GM12878 (cell line): ENCODE measurements at places on chromosomes 16 and 17. TPM values are rescaled to one million over a fixed set of nuclear protein-coding genes. Genes with fewer than 3 reads are reported as not detected.

DNA sequence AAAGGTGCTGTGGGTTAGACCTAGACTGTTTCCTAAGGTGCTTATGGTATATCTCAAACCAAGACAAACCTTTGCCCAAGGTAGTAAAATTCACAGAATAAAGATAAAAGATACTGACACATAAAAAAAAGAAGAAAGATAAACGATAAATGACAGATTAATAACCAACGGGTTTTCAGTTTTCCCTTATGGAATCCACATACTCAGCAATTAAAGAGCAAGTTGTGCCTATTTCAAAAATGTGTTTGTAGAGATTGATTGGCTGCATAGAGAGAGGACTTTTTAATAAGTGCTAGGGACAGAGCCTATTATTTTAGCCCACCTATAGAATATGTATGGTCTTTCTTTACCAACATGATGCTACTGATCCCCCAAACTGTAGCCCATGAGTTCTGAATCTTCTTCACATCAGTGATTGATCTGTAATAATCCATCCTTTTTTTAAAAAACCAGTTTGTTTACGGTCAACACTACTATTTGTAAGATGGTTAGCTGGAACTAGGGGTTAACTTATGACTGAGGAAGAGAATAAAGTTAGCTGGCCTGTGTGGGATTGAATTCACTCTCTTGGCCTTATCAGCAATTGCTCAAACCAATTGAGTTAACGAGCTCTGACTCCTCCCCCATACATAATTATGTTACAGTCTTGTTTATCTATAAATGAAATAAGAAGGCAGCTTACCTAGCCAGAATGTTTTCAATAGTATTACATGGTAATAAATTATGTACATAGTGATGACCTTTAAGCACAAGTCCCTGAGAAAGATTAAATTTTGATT lies 53.8 kb downstream of the SNX11 start:
- H3K4me3 ChIP-seq = no peak overlapping the region
- no peak overlapping the region for H3K27ac ChIP-seq
- no peaks in the 10 kb centered on the region for H3K27me3 ChIP-seq

DNA sequence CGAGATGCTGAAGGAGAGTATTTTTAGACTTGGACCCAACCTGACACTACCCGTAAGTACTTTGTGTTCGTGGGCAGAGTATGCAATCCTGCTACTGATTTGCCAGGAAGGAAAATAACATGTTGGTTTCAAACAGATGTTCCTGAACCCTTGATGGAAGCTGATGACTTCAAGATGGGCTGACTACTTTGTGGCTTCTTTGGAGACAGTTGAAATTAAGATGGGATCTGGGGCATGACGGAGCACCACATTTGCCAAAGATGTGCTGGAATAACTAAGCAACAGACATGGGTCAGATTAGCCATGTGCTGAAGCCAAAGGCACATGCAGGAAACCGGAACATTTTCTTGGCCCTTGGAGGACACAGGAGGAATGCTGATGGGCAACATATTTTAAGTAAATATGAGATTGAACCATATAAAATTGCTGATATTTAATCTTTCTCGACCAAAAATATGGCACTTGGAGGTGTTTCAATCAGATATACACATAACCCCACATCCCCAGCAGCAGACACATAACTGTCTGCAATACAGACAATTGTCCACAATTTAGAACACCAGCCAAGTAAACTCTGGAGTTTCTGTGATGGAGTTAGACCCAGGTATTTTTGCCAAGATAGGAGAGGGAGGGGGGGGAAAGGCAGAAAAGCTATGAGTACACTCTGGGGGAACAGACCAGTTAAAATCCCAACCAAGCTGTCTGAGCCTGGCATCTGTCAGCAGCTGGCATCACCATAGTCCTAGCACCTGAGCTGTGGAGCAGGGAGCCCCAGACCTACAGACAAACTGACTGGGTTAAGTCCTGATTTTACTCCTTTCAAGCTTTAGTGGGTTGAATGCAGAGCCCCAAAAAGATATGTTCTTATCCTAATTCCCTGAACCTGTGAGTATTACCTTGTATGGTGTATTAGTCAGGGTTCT lies 329.4 kb upstream of the CDH5 start:
- no peak for DNase-seq
- no peaks in the 10 kb centered on the region for H3K27me3 ChIP-seq
- no peak overlapping the region for H3K27ac ChIP-seq
- no peaks in the 10 kb centered on the region for H3K36me3 ChIP-seq

DNA sequence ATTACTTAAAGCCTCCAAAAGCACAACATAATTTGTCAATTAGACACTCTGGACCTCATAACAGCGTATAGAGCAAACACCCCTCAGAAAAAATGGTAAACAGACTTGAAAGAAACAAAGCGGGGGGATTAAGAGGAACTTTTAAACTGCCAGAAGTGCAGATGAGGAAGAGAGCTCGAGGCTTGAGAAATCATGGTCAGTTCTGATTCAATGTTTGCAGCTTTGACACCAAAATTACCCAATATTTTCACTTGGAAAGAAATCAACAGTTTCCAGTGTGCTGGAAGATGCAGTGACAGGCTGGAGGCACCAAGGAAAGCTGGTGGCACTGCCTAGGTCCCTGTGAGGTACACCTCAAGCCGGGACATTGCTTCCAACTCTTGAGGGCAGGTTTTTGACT lies 180.9 kb upstream of the TOX3 start:
- no peaks in the 10 kb centered on the region for H3K27me3 ChIP-seq
- H3K36me3 ChIP-seq = no peaks in the 10 kb centered on the region
- H3K27ac ChIP-seq = no peak overlapping the region
- H3K4me3 ChIP-seq = no peak overlapping the region
- no peak for DNase-seq

DNA sequence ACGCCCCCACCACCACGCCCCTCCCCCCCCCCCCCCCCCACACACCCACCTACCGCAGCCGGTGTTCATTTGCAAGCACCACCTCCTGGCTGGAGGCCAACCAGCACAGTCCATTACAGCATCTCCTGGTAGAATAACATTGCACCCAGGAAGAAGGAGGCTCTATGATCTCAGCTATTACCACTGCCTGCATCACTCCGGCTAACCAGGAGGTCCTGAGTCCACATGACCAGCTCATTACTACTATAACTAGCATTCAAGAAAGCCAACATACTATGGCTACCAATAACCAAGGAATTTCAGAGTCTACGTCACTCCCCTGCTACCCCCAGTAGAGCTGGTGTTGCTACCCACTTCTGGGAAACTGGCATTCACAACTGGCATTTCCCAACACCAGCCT lies 81.1 kb upstream of the ALOX12 start:
- no peaks in the 10 kb centered on the region for H3K36me3 ChIP-seq
- no peak overlapping the region for H3K27ac ChIP-seq
- DNase-seq = no peak
- H3K4me3 ChIP-seq = no peak overlapping the region
- H3K27me3 ChIP-seq = no peaks in the 10 kb centered on the region

GRCh38 chr17:49928837-49929475 lies 40.0 kb upstream of the DLX4 start:
- H3K36me3 ChIP-seq = no peaks in the 10 kb centered on the region
- DNase-seq = no peak
- peaks cover 6% of the 10 kb centered on the region for H3K27me3 ChIP-seq
- H3K27ac ChIP-seq = no peak overlapping the region

DNA sequence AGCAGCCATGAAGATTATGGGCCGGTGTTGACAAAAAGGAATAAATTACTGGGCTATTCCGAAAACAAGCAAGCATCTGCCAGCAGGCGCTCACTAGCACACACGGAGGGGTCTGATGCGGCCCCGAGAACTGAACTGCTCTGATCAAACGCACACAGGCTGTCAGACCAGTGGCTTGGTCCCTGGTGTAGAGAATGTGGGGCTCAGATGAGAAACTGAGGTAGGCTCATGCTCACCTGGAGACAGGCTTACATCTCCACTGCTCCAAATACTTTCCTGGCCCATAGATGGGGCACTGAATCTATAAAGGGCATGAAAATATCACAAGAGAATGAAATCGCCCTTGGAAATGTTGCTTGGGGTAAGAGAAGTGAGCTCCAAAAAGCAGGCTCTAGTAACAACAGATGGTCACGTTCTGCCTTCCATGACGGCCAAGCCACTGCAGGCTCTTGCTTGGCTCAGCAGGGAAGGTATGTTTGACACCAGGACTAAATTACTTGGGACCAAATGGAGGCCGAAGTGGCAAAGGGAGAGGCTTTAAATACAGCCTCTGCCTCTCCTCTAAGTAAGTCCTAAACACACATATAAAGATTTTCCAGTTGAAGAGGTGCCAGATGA lies 5.4 kb downstream of the ABR start:
- H3K4me1 ChIP-seq = peaks cover 10% of the 10 kb centered on the region
- no peaks in the 10 kb centered on the region; the same call in 1 of the 2 replicates for H3K36me3 ChIP-seq
- no peak overlapping the region for H3K4me3 ChIP-seq
- no peaks in the 10 kb centered on the region for H3K27me3 ChIP-seq

DNA sequence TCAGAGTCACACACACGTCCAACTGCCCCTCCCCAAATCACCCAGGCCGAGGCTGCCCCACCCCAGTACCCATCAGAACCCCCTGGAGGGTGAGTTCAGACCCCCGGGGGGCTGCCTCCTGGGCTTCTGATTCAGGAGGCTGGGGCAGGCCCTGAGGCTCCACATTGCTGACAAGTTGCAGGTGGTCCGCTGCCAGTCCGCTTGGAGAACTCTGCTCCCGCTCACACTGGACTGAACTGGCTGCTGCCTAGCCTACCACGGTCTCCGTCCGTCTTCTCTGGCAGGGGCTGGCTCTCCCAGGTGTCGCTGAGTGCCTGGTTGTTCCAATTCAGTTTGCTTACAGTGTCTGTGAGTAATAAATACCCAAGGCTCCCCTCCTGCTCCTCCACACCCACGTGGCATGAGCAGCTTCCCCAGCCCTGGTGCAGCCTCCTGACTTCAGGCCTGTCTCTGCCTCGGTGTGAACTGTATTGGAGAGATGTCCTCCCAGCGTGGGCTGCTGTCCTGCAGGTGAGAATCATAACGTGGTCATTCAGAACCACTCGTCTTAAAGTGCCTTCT lies 163.4 kb downstream of the LAT start:
- no peaks in the 10 kb centered on the region for H3K36me3 ChIP-seq
- no peak for DNase-seq
- H3K4me3 ChIP-seq = no peak overlapping the region
- no peaks in the 10 kb centered on the region for H3K27me3 ChIP-seq
- no peaks in the 10 kb centered on the region for H3K4me1 ChIP-seq

- H3K4me3 ChIP-seq = no peak overlapping the region
- no peaks in the 10 kb centered on the region for H3K4me1 ChIP-seq
These were observed 1.4 kb downstream of the PYY start for GRCh38 chr17:43952351-43952723.

GRCh38 chr17:80519091-80519781 lies 25.4 kb upstream of the RPTOR start:
- no peaks in the 10 kb centered on the region for H3K27me3 ChIP-seq
- H3K4me3 ChIP-seq = no peak overlapping the region
- H3K36me3 ChIP-seq = no peaks in the 10 kb centered on the region
- no peak overlapping the region for H3K27ac ChIP-seq
- H3K4me1 ChIP-seq = no peaks in the 10 kb centered on the region

DNA sequence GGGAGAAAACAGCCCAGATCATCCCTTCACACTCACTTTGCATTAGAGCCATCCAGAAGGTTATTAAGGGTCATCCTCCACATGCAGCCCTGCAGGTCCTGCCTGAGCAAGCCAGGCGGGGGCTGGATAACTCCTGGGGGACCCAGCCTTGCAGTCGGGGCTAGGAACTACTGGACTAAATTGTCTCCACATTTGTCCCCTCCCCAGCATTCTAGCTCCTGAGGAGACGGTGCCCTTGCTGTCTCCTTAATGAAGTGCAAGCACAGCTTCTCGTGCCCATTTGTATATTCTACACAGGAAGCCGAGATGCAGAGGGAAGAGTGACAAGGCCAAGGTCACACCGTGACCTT lies 185.2 kb downstream of the C16orf95 start:
- no peaks in the 10 kb centered on the region for H3K27me3 ChIP-seq
- DNase-seq = no peak
- H3K36me3 ChIP-seq = no peaks in the 10 kb centered on the region
- H3K27ac ChIP-seq = no peak overlapping the region
- no peaks in the 10 kb centered on the region for H3K4me1 ChIP-seq

DNA sequence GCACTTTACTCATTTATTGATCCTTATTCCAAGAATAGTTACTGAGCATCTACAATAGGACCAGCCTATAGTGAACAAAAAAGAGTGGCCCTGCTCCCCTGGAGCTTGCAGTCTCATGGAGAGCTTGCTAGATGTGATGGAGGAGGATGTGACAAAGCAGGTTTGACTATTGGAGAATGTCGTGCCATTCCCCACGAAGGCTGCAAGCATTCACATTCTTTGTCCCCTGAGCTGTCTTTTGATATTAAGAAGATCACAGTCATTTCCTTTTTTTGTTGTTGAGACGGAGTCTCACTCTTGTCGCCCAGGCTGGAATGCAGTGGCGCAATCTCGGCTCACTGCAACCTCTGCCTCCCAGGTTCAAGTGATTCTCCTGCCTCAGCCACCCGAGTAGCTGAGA lies 115.0 kb upstream of the ADAMTS18 start:
- no peaks in the 10 kb centered on the region for H3K4me1 ChIP-seq
- no peaks in the 10 kb centered on the region for H3K27me3 ChIP-seq
- no peak for DNase-seq
- H3K4me3 ChIP-seq = no peak overlapping the region
- no peaks in the 10 kb centered on the region for H3K36me3 ChIP-seq
- no peak overlapping the region for H3K27ac ChIP-seq

- DNase-seq = no peak
- H3K4me1 ChIP-seq = no peaks in the 10 kb centered on the region
- no peak overlapping the region for H3K27ac ChIP-seq
These were observed 769.3 kb downstream of the KCNJ18 start for GRCh38 chr17:22461460-22462145.

- DNase-seq = no peak
- H3K36me3 ChIP-seq = peaks cover 16% of the 10 kb centered on the region
- no peaks in the 10 kb centered on the region for H3K27me3 ChIP-seq
- no peaks in the 10 kb centered on the region for H3K4me1 ChIP-seq
- no peak overlapping the region for H3K4me3 ChIP-seq
These were observed 13.1 kb upstream of the PRR35 start for GRCh38 chr16:546909-547770.

GRCh38 chr17:8117980-8118768 lies at the start of gene ALOXE3:
Gene ALOXE3 (minus strand): TSS chr17:8118514. CDS start chr17:8117990, 524 bp downstream.
- H3K36me3 ChIP-seq = no peaks in the 10 kb centered on the region
- H3K4me1 ChIP-seq = peaks cover 19% of the 10 kb centered on the region
- peak within 1 kb of the TSS; percentile 12; the same call in 1 of the 2 replicates for H3K27ac ChIP-seq
- H3K27me3 ChIP-seq = no peaks in the 10 kb centered on the region; the same call in 1 of the 2 replicates
- DNase-seq = no peak

- peak overlapping the region; percentile 85 for H3K27ac ChIP-seq
- H3K36me3 ChIP-seq = no peaks in the 10 kb centered on the region; the same call in 1 of the 2 replicates
- H3K4me3 ChIP-seq = no peak overlapping the region
- H3K27me3 ChIP-seq = no peaks in the 10 kb centered on the region
- H3K4me1 ChIP-seq = peaks cover 49% of the 10 kb centered on the region
- no peak for DNase-seq
These were observed 32.1 kb downstream of the CDK5RAP3 start for GRCh38 chr17:48002916-48003416.

Gene HEATR9
- 0.09 TPM in 1 of 2 replicates, not detected in the other for polyA plus RNA-seq

Gene MAP2K6
- 16.7 and 17.5 TPM in 2 replicates for polyA plus RNA-seq

Gene RCVRN
- polyA plus RNA-seq = not detected in 2 replicates

Gene BHLHA9
- not detected in 2 replicates for polyA plus RNA-seq

Gene TOX3
- polyA plus RNA-seq = not detected in 2 replicates

Gene C16orf86
- 1.7 and 2.0 TPM in 2 replicates for polyA plus RNA-seq

Gene ADGRG3
- not detected in 2 replicates for polyA plus RNA-seq

Gene HOXB9
- not detected in 2 replicates for polyA plus RNA-seq

Gene ITGAD
- polyA plus RNA-seq = 0.61 and 0.92 TPM in 2 replicates

Gene DOC2A
- not detected in 2 replicates for polyA plus RNA-seq

Gene SLC9A5
- 1.0 and 1.4 TPM in 2 replicates for polyA plus RNA-seq
